Renal cortical epithelial cell (primary cell): ENCODE measurements at places on chromosomes 5 and 9.

GRCh38 chr5:174573221-174573994 is 151.0 kb upstream of the MSX2 start:
- no peak for DNase-seq

DNA sequence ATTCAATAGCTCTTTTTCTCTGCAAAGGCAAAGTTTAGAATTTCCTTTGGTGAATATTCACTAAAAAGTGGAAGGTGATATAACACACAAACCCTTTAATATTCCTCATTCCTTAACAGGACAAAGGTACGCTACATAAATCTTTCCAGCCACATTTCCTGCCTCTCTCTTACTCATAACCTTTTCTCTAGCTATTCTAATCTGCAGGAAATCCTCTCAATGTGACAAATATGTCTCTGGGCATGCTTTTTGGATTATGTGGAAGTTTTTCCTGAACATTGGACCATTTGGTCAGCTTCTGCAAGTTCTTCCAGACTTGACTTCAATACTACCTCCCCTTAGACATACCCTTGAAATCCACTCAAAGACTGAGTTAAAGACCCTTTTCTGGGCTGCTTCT is 186.3 kb upstream of the TUSC1 start:
- DNase-seq: no peak

DNA sequence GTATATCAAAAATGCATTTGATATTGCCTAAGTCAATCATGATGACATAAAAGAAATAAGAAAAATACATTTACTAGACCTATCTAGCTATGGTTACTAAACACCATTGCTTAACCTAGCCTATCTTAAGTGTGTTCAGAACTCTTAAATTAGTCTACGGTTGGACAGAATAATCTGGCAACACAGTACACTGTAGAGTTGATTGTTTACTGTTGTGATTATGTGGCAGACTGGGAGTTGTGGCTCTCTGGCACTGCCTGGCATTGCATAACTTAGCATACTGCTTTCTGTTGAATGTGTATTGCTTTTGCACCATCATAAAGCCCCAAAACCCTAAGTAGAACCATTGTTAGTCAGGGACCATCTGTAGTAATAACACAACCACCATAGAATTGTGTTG is 21.2 kb upstream of the ZFAND5 start:
- no peak for DNase-seq

DNA sequence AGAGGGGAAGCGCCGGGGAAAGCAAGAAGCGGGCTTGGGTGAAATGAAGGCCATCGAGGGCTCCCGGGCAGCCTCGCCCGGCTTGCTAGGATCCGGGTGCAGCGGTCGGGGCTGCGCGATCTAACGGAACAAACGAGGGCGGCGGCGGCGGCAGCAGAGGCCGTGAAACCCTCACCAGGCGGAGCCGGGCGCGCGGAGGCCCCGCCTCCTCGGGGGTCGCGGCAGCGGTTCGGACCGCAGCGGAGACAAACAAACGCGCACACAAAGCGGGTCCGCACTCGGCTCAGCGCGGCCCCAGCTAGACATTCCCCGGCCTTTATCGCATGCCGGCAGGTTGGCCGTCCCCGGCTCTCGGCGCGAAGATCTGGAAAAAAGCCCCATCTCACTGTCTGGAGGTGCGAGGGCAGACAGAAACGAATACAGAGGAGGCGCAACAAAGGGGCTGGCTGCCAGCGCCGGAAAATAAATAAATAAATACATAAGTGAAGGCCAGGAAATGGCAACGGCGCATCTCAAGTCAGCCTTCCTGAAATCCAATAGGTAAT is 10.5 kb upstream of the TRIM36 start:
- no peak for DNase-seq

- DNase-seq: no peak
These were observed 80.1 kb downstream of the MACROH2A1 start for GRCh38 chr5:135318924-135319323.

GRCh38 chr5:78504704-78505677 is 143.6 kb downstream of the LHFPL2 start:
- DNase-seq: peak; percentile 90

- no peak for DNase-seq
These were observed 10.7 kb downstream of the NFIL3 start for GRCh38 chr9:91412941-91413340.

DNA sequence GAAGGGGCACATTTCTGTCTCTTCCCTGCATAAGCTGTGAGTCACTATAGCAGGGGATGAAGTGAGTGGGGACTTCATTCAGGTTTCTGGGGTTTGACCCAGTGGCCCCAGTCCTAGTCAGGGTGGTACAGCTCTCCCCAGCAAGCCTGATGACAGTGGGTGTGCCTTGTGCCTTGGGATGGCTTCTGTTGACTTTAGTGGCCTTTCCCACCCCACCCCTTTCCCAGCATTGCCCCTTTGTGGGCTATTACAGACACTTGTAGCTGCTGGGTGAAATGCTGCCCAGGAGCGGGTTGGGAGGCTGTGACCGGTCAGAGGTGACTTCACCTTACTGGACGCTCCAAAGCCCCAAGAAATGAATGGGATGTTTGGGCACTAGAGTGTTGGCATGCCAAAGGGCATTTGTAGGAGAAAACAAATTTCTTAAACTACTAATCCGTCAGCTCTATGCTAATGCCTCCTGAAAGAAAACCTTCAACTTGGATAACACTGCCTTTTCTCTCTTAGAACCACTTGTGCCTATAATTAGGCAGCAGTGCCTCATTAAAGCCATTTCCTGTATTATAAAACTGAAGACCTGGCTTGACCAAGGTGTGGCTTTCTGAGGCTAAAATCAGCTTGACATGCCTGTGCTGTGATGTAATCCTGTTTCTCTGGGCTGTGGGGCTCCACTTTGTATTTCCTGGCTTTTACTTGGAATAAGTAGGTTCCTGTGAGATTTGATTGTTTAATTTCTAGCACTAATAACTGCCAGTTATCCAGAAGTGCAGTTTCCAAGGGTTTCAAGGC is 119.0 kb upstream of the SLC25A48 start:
- DNase-seq: peak; percentile 61

DNA sequence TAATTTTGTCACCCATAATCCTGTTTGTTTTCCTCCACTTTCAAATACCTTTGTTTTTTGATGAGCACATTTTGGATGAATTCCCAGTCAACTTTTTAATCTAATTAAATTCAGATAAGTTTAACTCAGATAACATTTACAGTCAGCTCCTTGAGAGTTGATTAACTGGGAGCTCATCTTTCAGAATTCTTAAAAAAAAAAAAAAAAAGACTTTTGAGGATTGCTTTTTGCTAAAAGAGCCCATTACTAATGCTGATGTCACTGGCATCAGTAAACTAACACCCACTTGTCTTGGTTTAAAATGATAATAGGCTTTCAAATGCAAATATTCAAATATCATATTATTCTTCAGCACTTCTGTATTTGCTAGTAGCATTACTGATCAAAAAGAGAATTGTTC is 47.1 kb upstream of the NFIB start:
- DNase-seq: no peak

GRCh38 chr5:141007791-141008190 is 41.5 kb downstream of the PCDHAC2 start:
- DNase-seq: no peak

GRCh38 chr5:121833617-121834016 is 18.1 kb upstream of the FTMT start:
- no peak for DNase-seq

DNA sequence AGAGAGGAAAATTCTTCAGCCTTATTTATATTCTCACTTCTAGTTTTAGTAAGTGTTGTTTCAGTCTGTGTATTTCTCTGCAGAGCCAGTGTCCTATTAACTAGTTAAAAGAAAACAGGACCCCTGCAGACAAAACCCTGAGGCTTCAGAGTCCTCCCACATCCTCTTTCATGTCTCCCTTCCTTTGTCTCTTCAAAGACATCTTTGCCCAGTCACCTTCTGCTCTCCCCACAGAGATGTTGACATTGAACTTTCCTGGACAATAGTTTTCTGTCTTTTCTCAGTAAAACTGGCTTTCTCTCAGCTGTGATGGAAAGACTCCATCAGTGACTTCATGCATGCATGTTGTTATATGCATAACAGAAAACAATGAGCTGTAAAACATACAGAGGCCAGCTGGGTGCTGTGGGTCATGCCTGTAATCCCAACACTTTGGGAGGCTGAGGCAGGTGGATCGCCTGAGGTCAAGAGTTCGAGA is 20.2 kb downstream of the GRAMD2B start:
- DNase-seq: no peak

- DNase-seq: peak; percentile 26
These were observed 303.6 kb upstream of the ZNF608 start for GRCh38 chr5:125049721-125050702.
